ENCODE measurements at places on chromosomes 13 and 19. TPM values are rescaled to one million over a fixed set of nuclear protein-coding genes. Genes with fewer than 3 reads are reported as not detected.
A peak's percentile ranks its signal among the peaks of the same experiment; 100 is the strongest.

ZNF14 gene
- total RNA-seq: 14.2 TPM

GRCh38 chr19:39175564-39175963 is 21.2 kb upstream of the NCCRP1 start:
- DNase-seq: no peak

GTF2F1 gene
- 39.9 TPM for total RNA-seq

- peak; percentile 69 for DNase-seq
Measured at GRCh38 chr19:48290771-48291488, 21.0 kb downstream of the ZNF114 start.

GRCh38 chr19:12478234-12478941 is 6.2 kb downstream of the ZNF709 start:
- DNase-seq: no peak
